ENCODE measurements at places on chromosomes 1 and 21.

DNA sequence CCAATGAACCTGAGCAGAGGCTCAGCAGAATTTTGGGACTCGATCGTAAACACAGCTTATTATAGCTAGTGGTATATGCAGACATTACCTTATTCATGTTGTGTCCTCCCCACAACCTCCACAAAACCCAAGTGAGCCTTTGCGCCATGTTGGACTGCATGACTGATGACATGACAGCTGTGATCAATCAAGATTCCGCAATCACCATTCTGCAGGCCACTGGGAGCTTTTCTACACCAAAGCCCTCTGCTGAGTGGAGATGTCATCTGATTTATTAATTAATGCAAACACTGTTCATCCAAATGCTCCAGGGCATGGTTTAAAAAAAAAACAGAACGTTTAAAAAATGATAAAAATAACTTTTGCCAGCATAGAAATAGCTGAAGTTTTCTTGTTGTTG lies 7.9 kb upstream of the SRP9 start:
- no peak for DNase-seq

- peak; percentile 5 for DNase-seq
These were observed 88.2 kb downstream of the MIS18A start for GRCh38 chr21:32190493-32191144.

GRCh38 chr1:54460861-54461387 lies 54.7 kb upstream of the SSBP3 start:
- no peak for DNase-seq

- no peak for DNase-seq
These were observed 16.6 kb upstream of the ABCG1 start for GRCh38 chr21:42202321-42202720.

- DNase-seq = no peak
These were observed 62.9 kb downstream of the NID1 start for GRCh38 chr1:236002025-236002390.

DNA sequence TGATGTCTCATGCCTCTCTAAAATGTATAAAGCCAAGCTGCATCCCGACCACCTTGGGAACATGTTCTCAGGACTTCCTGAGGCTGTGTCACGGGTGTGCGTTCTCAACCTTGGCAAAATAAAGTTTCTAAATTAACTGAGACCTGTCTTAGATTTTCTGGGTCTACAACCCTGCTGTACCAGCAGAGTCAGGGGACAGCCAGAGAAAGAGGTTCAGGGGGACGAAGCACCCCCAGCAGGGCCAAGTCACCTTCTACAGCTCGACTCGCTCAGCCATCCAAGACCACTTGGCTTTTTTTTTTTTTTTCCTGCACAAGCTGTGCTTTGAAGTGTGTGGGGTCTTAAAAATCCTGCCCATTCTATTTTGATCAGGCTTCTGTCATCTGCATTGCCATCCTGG lies 28.5 kb upstream of the PDE9A start:
- no peak for DNase-seq

- no peak for DNase-seq
These were observed 80.6 kb downstream of the TEX35 start for GRCh38 chr1:178593515-178593914.

DNA sequence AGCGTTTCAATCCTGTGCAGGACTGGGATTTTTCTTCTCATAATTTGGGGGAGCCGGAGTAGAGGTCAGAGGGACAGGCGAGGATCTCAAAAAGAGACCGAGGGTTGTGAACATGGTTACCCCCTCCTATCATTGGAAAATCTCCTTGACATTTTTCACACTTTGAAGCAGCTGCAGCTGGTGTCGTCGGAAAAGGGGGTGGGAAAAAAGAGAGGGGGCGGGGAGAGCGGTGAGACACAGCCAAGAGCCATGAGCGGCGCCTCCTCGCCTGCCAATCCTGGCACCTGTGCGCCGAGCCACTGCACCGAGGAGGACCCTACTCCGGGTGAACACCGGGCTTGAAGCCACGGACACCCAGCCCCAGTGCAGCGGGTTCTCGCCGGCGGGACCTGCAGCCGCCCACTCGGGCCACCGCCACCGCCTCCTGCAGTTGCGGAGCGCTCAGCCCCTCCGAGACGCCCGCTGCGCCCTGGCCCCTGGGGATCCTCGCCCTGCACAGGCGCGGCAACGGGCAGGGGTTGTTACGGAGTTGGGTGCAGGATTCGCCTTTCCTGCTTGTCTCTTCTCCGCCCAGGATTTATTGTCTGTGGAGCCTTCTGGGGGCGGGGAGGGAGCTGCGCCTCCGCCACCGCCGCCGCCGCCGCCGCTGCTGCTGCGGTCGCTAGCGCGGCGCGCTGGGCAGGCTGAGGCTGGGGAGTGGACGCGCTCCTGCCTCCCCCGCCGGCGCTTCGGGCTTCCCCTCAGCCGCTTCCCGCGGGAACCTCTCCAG lies at the start of gene LRRC7:
LRRC7 (plus strand) TSS at position 271 of the 769 bp plus-strand sequence. CDS start 718 bp downstream, outside the sequence.
- no peak for DNase-seq

DNA sequence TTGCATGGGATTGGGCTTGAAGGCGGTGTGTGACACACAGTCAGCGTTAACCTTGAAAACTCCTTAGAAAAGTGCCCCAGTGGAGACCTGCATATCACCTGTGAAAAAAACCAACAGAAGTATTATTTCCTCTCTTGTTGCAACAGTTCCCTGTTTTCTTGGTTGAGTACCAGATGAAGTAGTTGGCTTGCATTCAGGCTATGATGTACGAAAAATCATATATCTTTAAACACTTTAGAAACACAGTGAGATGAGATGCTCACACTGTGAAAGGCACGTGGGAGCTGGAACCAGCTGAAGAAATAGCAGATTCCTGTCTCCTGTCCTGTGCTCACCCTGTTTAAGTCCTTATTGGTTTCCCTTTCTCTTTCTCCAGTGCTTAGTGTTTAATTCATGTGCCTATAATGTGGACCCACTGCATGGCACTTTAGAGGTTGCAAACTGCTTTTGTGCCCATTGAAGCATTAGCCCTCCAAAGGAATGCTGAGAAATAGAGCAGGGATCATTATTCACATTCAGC lies 2.8 kb downstream of the CAMK1G start:
- no peak for DNase-seq

GRCh38 chr1:109193653-109194590 lies 19.8 kb upstream of the SARS1 start:
- DNase-seq = peak; percentile 24

GRCh38 chr1:220908757-220909156 lies 29.5 kb downstream of the HLX start:
- DNase-seq = peak; percentile 19

- DNase-seq = no peak
These were observed 12.7 kb downstream of the DRAXIN start for GRCh38 chr1:11704194-11704529.

DNA sequence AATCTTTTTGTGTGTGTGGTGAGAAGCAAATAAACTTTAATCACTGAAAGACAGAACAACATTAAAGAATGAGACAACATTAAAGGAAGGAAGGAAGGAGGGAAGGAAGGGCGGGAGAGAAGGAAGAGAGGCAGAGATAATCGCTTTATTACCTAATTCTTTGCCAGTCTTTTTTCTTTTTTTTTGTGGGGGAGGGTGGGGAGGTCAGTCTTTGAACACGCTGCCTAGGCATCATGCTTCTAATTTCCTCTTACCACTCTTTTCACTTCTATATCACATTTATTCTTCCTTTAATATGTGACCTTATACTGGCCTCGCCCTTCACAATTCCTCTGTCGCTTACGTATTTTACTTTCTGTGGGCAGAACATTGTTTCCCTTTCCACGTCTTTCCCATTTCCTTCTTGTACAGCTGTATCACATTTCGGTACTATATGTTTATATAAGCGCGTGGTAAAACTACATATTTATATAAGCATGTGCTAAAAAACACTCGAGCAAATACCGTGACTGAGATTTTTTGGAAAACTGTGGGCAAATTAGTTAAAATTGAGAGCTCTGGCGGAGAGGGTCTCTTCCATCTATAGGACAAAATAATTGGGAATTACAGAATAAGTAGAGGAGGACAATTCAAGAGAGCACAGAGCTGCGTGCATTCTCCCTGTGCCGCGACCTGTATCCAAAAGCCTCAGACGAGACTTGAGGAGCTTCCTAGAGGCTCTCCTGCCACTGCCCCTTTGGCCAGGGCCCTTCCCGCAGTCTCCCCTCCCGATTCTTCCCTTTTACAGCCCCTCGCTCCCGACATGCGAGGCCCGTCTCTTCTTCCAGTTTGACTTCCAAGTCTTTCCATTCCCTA lies 823 bp upstream of the PRKAA2 start:
- DNase-seq = no peak

GRCh38 chr1:186618401-186619170 lies 61.6 kb downstream of the PTGS2 start:
- peak; percentile 83 for DNase-seq

GRCh38 chr1:83959824-83960498 lies 39.0 kb downstream of the TTLL7 start:
- no peak for DNase-seq

Measured in GM12864 (cell line).